AML-193 (cell line): ENCODE measurements at places on chromosomes 16 and 17.

- no peak for DNase-seq
Observed at GRCh38 chr17:49985310-49985990, 9.6 kb downstream of the DLX3 start.

GRCh38 chr16:89931305-89931896 is 8.3 kb downstream of the TUBB3 start:
- DNase-seq = no peak

GRCh38 chr16:15576960-15577958 is 65.7 kb downstream of the MARF1 start:
- DNase-seq = no peak

- DNase-seq = no peak
Observed at GRCh38 chr17:38509772-38510420, 81.6 kb downstream of the ARHGAP23 start.
